Chondrocyte (in vitro differentiated cells): ENCODE measurements at places on chromosomes 3 and 15.

DNA sequence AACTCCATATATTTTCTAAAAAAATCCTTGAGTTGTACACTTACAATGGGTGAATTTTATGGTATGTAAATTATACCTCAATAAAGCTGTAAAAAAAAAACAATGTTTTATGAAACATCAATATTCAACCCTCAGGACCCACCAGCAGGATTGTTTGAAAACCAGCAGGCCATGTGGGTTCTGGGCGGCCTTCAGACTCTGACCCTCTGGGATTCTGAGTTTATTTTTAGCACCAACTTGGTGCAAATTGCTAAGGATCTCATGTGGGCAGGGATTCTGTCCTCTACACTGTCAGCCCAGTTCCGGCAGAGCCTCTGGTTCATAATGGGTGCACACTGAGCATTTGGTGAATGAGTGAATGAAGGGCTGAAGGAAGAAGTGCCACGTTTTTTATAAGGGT, 24.2 kb upstream of the TSEN2 start:
- H3K4me1 ChIP-seq: peaks cover 1% of the 10 kb centered on the region
- no peak overlapping the region for H3K4me3 ChIP-seq

- H3K27me3 ChIP-seq: no peaks in the 10 kb centered on the region
- peaks cover 6% of the 10 kb centered on the region for H3K36me3 ChIP-seq
- H3K4me3 ChIP-seq: no peak overlapping the region
- peaks cover 89% of the 10 kb centered on the region for H3K4me1 ChIP-seq
- H3K27ac ChIP-seq: peak overlapping the region; percentile 85
These were observed 178.5 kb downstream of the FNDC3B start for GRCh38 chr3:172217877-172218276.

DNA sequence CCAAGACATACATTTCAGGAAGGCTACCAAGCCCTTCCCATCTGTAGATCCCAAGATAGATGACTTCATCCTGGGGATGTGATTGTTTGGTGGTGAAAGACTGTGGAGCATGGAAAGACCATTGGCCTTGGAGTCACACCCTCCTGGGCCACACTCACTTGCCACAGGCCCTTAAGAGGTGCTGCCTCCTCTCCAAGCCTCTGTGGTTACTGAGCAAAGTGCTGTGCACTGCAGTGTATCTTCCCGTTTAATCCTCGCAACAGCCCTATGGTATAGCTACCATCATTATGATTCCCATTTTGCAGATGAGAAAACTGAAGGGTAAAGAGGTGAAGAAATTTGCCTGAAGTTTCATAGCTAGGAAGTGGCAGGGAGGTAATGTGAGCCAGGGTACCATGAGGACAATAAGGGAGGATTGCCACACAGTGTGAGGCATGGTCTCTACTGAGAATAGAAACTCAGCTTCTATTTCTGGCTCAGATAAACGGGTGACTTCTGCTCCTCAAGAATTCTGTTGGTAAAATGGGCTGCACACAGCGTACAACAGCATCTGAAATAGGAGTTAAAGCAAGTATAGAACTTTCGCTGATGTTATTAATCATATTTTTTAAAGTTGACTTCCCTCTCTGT, 23.9 kb upstream of the RHO start:
- DNase-seq: no peak
- no peaks in the 10 kb centered on the region for H3K27me3 ChIP-seq
- H3K4me1 ChIP-seq: peaks cover 21% of the 10 kb centered on the region
- no peak overlapping the region for H3K4me3 ChIP-seq
- peaks cover 16% of the 10 kb centered on the region for H3K36me3 ChIP-seq

GRCh38 chr3:8481380-8481779, 20.2 kb upstream of the LMCD1 start:
- H3K27ac ChIP-seq: no peak overlapping the region
- no peak for DNase-seq
- no peaks in the 10 kb centered on the region for H3K27me3 ChIP-seq
- H3K4me3 ChIP-seq: no peak overlapping the region
- H3K4me1 ChIP-seq: peaks cover 62% of the 10 kb centered on the region

DNA sequence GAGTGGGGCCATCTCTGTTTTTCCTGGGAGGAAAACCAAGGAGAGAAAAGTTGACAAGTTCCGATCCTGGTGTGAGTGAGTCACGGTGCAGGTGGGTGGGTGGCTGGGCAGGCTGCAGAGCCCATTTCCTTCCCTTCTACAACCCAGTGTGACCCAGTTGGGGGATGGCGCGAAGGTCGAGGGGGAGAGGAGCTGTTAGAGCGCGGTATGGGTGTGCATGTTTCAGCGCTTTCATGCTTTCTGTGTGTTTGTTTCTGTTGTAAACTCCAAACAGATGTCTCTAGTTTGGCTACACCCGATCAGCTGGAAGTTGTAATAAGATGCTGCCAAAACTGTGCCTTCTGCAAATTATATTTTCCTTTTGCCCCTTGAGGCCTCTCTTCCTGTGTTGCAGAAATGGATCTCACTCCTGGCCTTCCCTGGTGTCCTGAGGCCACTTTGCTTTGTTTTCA, 3.8 kb downstream of the FAM43A start:
- peaks cover 3% of the 10 kb centered on the region for H3K36me3 ChIP-seq
- H3K4me1 ChIP-seq: peaks cover 50% of the 10 kb centered on the region
- peak overlapping the region; percentile 77 for H3K27ac ChIP-seq
- DNase-seq: no peak
- H3K27me3 ChIP-seq: no peaks in the 10 kb centered on the region
- H3K4me3 ChIP-seq: peak overlapping the region; percentile 91

DNA sequence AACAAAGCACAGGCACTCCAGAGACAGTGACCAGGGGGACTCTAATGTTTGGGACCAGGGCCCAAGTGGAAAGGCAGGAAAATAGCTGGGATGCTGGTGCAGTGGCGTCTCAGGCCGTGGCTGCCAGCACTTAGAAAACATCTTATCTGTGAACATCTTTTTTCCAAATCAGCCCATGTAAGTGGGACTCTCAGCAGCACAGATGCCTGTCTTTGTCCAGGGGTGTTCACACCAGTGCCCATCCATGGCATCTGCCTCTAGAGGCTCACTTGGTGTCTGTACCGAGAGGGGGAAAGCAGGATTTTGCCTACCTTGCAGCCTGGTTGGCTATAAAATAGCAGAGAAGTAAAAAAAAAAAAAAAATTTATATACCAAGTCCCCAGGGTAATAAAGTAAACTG, 26.7 kb downstream of the SLC12A8 start:
- H3K36me3 ChIP-seq: no peaks in the 10 kb centered on the region
- H3K4me3 ChIP-seq: no peak overlapping the region
- H3K27ac ChIP-seq: no peak overlapping the region
- H3K4me1 ChIP-seq: peaks cover 24% of the 10 kb centered on the region
- no peak for DNase-seq
- H3K27me3 ChIP-seq: no peaks in the 10 kb centered on the region

- no peak overlapping the region for H3K4me3 ChIP-seq
- H3K36me3 ChIP-seq: no peaks in the 10 kb centered on the region
- no peak for DNase-seq
- peaks cover 93% of the 10 kb centered on the region for H3K4me1 ChIP-seq
- H3K27ac ChIP-seq: peak overlapping the region; percentile 74
- H3K27me3 ChIP-seq: no peaks in the 10 kb centered on the region
These were observed 48.7 kb upstream of the VILL start for GRCh38 chr3:37941608-37942508.

GRCh38 chr15:63497642-63498467, 6.5 kb upstream of the USP3 start:
- H3K27ac ChIP-seq: no peak overlapping the region
- no peak for DNase-seq
- H3K27me3 ChIP-seq: peaks cover 7% of the 10 kb centered on the region
- peaks cover 30% of the 10 kb centered on the region for H3K4me1 ChIP-seq
- no peak overlapping the region for H3K4me3 ChIP-seq
- no peaks in the 10 kb centered on the region for H3K36me3 ChIP-seq

DNA sequence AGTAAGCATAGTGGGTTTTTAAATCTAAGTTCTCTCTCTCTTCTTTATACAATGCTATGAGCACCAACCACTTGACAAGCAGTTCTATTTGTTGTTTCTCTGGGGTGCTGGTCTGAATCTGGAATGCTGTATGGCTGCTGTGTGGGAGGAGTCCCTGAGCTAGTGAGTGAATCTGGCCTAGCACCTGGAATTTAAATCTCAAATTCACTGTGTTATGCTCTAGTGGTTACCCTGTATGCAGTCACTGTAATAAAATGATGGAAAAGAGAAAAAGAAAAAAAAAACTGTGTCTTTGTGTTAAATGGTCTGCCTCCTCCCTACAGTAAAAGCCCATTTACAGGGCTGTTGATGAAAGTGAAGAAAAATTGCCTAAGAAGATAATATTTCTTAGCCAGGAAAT, 155.0 kb downstream of the ATP8B4 start:
- peaks cover 10% of the 10 kb centered on the region for H3K27me3 ChIP-seq
- DNase-seq: no peak
- H3K4me1 ChIP-seq: no peaks in the 10 kb centered on the region
- no peak overlapping the region for H3K27ac ChIP-seq
- no peak overlapping the region for H3K4me3 ChIP-seq

GRCh38 chr15:85504749-85505676, 124.6 kb downstream of the AKAP13 start:
- peak overlapping the region; percentile 72 for H3K27ac ChIP-seq
- H3K4me1 ChIP-seq: peaks cover 23% of the 10 kb centered on the region
- H3K4me3 ChIP-seq: no peak overlapping the region
- no peaks in the 10 kb centered on the region for H3K36me3 ChIP-seq

DNA sequence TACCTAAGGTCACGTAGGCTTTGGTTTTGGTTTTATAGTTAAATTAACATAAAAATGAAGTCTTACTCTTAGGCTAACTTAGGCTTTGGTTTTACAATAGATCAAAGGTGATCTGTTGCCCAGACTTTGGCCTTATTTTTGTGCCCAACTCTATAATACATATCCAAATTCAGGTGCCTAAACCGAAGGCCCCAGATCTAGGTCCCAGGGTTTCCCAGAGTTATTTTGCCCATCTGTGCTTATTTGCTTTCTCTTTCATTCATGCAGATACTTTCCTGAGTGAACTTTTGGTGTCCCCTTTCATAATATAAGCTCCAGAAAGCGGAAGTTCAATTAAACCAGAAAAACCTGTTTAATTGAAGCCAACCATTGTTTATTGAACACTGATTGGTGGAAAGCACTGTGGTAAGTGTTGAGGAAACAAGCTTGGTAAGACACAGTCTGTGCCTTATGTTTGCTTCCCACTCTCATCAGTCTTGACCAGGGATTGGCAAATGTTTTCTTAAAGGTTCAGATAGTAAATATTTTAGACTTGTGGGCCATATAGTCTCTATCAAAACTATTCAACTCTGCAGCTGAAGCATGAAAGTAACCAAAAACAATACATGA, 209.7 kb downstream of the WDR72 start:
- DNase-seq: no peak
- no peaks in the 10 kb centered on the region for H3K36me3 ChIP-seq
- H3K27ac ChIP-seq: no peak overlapping the region
- H3K27me3 ChIP-seq: peaks cover under 1% of the 10 kb centered on the region
- no peak overlapping the region for H3K4me3 ChIP-seq

GRCh38 chr15:59570315-59570714, 41.3 kb upstream of the GCNT3 start:
- DNase-seq: no peak
- H3K36me3 ChIP-seq: peaks cover 3% of the 10 kb centered on the region
- peaks cover 3% of the 10 kb centered on the region for H3K27me3 ChIP-seq
- H3K27ac ChIP-seq: no peak overlapping the region
- H3K4me3 ChIP-seq: no peak overlapping the region

GRCh38 chr3:58411851-58412830, 21.5 kb downstream of the PDHB start:
- no peak overlapping the region for H3K27ac ChIP-seq
- no peak for DNase-seq
- H3K27me3 ChIP-seq: no peaks in the 10 kb centered on the region
- H3K36me3 ChIP-seq: peaks cover 36% of the 10 kb centered on the region
- H3K4me1 ChIP-seq: peaks cover 21% of the 10 kb centered on the region

- H3K36me3 ChIP-seq: peaks cover 4% of the 10 kb centered on the region
- no peaks in the 10 kb centered on the region for H3K27me3 ChIP-seq
- H3K27ac ChIP-seq: no peak overlapping the region
- no peak overlapping the region for H3K4me3 ChIP-seq
These were observed 139.7 kb downstream of the RTP4 start for GRCh38 chr3:187507905-187508304.

- H3K27me3 ChIP-seq: peaks cover 8% of the 10 kb centered on the region
- no peaks in the 10 kb centered on the region for H3K36me3 ChIP-seq
- DNase-seq: no peak
- H3K4me1 ChIP-seq: no peaks in the 10 kb centered on the region
These were observed 500.4 kb downstream of the ZBBX start for GRCh38 chr3:166879661-166880060.

DNA sequence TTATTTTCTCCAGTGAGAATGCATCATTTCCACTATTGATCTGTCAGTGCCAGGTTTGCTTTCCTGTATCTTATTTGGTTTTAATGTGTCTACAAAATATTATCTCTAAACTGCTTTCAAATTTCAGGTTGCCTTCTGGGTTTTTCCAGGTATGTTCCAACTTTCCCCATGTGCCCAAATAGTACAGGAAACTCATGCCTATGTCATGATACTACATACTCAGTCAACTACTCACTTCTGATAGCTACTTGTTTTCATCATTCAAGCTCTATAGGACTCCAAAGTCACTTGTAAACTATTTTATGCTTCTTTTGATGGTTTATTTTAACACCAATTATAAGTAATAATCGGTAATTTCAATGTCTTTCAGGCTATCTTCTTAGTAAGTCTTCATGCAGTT, 134.8 kb upstream of the TTC14 start:
- H3K4me3 ChIP-seq: no peak overlapping the region
- no peak overlapping the region for H3K27ac ChIP-seq
- DNase-seq: no peak
- no peaks in the 10 kb centered on the region for H3K4me1 ChIP-seq
- peaks cover 3% of the 10 kb centered on the region for H3K27me3 ChIP-seq
- H3K36me3 ChIP-seq: no peaks in the 10 kb centered on the region

DNA sequence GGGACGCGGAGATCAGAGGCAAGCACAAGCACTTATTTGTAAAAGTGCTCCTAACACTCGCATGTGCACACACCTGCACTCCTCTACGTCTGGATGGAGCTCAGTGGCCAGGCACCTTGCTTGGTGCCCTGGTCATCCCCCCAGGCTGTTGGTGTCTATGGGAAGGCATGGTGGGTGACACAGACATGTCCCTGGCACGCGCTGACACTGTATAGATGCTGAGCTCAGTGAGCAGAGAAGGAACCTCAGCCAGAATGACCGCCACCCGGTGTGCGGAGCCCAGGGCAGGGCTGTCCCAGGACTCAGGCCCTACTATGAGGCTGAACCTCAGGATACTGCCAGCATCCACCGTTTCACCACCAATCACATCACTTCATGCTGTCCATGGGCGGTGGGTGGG, 64.5 kb downstream of the NIPA2 start:
- no peak overlapping the region for H3K4me3 ChIP-seq
- peak overlapping the region; percentile 73 for H3K27ac ChIP-seq
- DNase-seq: peak; percentile 56
- H3K27me3 ChIP-seq: no peaks in the 10 kb centered on the region
- H3K4me1 ChIP-seq: no peaks in the 10 kb centered on the region

- no peaks in the 10 kb centered on the region for H3K27me3 ChIP-seq
- peak overlapping the region; percentile 36 for H3K4me3 ChIP-seq
- DNase-seq: no peak
- peaks cover 11% of the 10 kb centered on the region for H3K4me1 ChIP-seq
These were observed 32.1 kb downstream of the DNASE1L3 start for GRCh38 chr3:58178528-58179234.

GRCh38 chr3:20773320-20773984, 587.4 kb upstream of the SGO1 start:
- H3K4me3 ChIP-seq: no peak overlapping the region
- H3K4me1 ChIP-seq: no peaks in the 10 kb centered on the region
- no peak overlapping the region for H3K27ac ChIP-seq
- DNase-seq: no peak
- H3K36me3 ChIP-seq: no peaks in the 10 kb centered on the region
- no peaks in the 10 kb centered on the region for H3K27me3 ChIP-seq

- H3K27me3 ChIP-seq: peaks cover 33% of the 10 kb centered on the region
- peaks cover 6% of the 10 kb centered on the region for H3K4me1 ChIP-seq
- DNase-seq: no peak
These were observed 74.7 kb upstream of the SH3GL3 start for GRCh38 chr15:83372434-83372891.
